SK-N-SH (cell line): ENCODE measurements at places on chromosomes 16 and 17.

DNA sequence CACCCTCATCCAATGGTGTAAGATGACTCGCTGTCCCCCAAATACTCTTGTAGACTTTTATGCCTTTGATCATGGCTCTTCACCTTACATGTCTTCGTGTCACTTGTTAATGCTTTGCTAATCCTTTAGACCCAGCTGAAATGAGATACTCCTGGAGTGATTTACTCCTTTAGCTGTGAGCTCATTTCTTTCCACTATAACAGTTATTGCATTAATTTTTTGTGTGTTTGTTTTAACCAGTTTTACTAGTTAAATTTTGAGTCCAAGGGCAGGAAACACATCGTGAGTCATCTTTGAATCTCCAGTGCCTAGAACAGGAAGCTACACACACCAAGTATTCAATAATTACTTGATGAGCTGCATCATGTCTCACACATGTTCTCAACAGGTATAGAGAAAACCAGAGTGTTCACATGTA lies 6.5 kb upstream of the CTCF start:
- DNase-seq: no peak

GRCh38 chr17:13561606-13562270 lies 40.0 kb downstream of the HS3ST3A1 start:
- DNase-seq: no peak

DNA sequence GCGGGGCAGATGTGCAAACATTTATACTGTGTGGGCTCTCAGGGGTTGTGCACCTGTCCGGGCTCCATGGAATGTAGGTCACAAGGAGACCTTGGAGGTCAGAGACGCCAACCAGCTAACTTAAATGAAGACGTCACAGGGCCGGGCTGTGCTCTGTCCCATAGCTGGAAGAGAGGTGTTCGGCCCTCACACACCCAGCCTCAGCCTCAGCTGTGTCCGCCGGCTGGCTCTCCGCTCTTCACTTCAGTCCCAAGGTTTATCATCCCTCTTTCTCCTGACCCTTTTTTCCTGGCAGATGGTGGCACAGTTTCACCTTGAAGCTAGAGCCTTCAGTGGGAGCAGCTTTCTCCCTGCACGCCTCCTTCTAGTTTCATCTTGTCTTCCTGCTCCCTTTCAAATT lies 6.0 kb upstream of the RBFOX3 start:
- no peak for DNase-seq

DNA sequence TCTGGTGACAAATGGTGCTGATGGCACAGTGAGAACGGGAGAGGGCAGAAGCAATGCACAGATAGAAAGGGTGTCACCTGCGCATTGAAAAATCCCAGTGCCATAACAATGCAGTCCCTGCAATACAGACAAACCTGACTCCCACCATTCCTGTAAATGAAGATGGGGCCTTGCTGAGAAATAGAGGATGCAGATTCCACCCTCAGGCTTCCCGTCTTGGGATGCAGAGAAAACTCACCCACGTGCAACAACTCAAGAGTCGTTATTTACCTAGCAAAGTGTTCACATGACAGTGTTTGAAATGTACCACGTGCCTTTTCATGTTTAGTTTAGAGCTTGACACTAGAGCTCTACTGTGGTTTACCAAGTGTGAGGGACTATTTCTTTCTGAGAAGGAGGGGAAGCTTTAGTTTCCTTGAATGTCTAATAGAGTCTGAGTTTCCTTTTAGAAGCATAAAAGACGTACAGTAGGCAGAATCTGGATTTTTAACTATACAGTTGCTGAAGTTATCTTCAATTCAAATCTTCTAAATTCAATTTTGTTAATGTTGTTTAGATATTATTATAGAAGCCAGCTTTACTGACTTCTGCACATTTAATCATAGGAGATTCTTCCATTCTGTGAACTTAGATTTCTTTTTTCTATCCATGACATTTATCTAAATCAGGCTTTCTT lies 35.6 kb downstream of the WWOX start:
- DNase-seq: no peak

GRCh38 chr16:27520982-27521673 lies 28.6 kb downstream of the GTF3C1 start:
- no peak for DNase-seq

- peak; percentile 53 for DNase-seq
Measured at GRCh38 chr16:80909720-80910119, 97.0 kb downstream of the CMC2 start.

- DNase-seq: no peak
Measured at GRCh38 chr17:76208120-76208519, 32.2 kb downstream of the RNF157 start.

GRCh38 chr16:21239646-21240045 lies 6.1 kb downstream of the ANKS4B start:
- DNase-seq: no peak

- no peak for DNase-seq
Measured at GRCh38 chr17:33639103-33639880, 346.2 kb upstream of the ASIC2 start.

DNA sequence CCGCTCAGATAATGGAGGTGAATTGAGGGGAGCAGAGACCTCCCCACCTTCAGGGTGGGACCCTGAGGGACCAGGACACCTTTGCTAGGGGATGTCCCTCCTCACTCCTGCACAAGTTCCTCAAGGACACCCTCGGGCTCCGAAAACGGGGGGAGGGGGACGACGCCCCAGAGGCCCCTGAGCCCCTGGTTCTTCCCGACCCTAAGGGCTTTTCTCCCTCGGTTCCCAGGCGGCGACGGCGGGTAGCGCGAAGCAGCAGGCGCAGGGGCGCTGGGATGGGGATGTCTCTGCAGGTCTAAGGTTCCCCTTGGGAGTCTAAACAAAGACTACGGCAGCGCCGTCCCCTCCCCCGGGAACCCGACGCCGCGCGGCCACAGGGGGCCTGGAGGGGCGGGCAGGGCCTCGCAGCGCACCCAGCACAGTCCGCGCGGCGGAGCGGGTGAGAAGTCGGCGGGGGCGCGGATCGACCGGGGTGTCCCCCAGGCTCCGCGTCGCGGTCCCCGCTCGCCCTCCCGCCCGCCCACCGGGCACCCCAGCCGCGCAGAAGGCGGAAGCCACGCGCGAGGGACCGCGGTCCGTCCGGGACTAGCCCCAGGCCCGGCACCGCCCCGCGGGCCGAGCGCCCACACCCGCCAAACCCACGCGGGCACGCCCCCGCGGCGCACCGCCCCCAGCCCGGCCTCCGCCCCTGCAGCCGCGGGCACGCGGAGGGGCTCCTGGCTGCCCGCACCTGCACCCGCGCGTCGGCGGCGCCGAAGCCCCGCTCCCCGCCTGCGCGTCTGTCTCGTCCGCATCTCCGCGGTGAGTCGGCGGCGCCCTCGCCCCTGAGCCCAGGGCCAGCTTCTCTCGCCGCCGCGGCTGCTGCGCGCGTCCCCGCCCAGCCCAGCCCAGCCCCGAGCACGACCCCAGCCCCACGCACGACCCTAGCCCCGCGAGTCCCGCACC lies 36.7 kb upstream of the NDRG4 start:
- DNase-seq: peak; percentile 85

DNA sequence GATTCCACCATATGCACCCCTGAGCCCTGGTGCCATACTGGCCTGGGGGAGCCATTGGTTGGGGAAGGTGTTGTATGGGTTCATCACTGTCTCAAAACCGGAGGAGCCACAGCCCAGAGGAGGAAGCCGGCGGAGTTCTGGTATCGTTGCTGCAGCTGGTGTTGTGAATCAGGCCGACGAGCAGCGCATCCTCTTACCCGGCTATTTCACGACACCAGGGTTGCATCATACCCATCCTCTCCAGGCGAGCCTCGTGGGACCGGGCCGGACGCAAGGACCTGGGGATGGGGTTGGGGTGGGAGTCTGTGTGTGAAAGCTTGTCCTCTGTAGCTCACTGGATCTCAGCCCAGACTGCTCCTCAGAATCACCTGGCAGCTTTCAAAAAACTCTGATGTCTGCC lies 6.6 kb upstream of the SLC12A3 start:
- no peak for DNase-seq

DNA sequence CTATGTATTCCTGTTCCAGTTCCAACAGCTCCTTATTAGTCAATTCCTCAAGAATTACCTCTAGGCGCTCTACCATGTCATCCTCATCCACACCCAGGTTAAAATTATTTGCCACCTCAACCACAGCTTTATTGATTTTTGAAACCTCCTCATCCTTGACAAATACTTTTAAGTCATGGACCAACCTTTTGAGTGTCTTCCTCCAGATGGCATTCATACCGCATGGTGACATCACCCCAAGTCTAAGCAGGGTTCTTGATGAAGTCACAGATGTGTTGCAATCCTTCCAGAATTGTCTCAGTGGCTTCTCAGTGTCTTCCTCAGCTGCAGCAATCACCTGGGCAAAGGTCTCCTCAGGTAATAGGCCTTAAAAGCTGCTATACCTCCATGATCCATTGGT lies 40.1 kb downstream of the BCL7C start:
- DNase-seq: no peak

DNA sequence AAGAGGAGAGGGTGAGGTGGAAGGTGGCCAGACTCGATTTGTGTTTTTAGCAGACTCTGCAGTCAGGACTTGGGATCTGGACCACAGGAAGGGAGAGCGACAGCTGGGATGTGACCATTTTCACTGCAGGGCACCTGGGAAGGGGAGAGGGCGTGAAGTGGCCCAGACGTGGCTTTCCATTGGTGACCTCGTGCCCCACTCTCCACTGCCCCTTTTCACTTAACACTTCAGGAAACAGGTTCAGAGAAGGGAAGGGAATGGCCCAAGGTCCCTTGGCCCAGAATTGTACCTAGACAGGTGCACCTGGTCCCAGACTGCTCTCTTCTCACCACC lies 22.9 kb upstream of the MPRIP start:
- no peak for DNase-seq

DNA sequence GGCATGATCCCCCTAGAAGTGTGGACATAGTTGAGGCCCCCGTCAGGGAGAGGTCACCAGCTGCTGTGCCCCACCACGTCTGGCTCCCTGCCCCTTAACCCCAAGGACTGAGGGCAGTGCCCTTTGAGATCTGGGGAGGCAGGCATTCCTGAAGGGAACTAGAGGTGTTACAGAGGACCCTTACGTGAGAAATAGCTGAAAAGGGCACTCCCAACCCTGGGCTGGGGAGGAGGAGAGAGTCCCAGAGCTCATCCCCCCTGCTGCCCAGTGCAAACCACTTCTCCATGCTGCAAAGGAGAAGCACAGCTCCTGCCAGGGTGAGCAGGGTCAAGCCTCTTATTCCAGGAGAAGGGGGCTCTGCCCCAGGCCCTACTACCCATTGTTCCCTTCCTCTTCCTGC lies 10.3 kb upstream of the MINK1 start:
- DNase-seq: no peak

DNA sequence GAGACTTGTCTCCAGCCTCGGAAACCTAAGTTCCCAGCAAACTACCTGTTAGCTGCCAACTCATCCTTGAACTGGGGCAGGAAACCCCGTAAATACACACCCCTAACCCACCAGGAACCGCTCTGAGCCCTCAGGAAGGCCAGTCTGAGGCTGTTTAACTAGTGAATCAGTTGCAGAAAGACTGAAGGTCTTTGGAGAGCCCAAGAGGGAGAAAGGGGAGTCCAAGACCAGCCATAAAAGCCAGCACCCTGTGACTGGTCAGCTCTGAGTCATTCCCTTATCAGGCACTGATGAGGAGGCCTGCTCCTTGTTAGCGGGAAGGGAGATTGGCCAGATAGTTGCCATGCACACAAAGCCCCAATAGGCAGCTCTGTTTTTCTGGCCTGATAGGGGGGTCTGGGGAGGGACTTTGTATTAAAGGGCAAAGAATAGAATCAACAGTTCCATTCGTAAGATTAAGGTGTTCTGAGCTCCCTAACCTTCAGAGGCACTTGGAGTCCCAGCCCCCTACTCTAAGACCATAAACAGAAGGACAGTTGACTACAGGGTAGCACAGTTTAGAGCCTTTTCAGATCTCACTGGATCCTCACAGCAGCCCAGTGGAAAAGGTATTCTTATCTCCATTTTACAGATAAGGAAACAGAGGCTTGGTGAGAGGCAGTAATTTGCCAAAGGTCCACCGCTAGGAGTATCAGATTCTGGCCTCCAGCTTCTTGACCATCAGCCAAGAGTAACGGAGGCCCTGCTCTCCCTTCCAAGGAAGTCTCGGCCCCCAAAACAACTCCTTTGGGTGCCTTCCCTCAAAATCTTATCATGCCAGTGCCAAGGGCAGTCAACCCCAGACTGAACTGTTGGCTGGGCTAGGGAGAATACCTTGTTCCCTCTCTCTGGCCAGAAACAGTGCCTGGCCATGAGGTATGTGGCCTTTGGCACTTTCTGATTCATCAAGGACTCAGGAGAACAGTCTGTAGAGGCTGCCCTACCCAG lies 2.2 kb upstream of the KRT19 start:
- peak; percentile 93 for DNase-seq

- DNase-seq: no peak
Measured at GRCh38 chr16:47059991-47060390, 83.8 kb downstream of the NETO2 start.

- peak; percentile 12 for DNase-seq
Measured at GRCh38 chr16:11446566-11447119, 101.4 kb downstream of the RMI2 start.

GRCh38 chr17:70621566-70621965 lies 452.2 kb downstream of the KCNJ2 start:
- no peak for DNase-seq

- peak; percentile 96 for DNase-seq
Measured at GRCh38 chr17:7251661-7252175, at the start of gene CTDNEP1. CTDNEP1 (minus strand) TSS chr17:7251734; CDS start chr17:7251296, 438 bp downstream.

DNA sequence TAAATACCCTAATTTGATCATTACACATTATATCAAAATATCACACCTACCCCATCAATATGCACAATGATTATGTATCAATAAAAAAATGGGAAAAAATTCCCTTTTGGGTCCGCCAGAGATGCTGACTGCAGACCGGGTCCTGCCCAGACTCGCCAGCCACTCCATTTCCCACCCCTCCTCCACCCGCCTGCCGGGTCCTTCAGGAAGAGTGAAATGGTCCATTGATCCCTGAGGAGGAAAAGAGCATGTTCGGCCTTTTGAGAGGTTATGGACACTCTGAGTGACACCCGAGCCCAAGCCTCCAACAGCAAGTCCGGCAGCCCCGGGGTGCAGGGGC lies 123.9 kb upstream of the ZFHX3 start:
- DNase-seq: no peak

DNA sequence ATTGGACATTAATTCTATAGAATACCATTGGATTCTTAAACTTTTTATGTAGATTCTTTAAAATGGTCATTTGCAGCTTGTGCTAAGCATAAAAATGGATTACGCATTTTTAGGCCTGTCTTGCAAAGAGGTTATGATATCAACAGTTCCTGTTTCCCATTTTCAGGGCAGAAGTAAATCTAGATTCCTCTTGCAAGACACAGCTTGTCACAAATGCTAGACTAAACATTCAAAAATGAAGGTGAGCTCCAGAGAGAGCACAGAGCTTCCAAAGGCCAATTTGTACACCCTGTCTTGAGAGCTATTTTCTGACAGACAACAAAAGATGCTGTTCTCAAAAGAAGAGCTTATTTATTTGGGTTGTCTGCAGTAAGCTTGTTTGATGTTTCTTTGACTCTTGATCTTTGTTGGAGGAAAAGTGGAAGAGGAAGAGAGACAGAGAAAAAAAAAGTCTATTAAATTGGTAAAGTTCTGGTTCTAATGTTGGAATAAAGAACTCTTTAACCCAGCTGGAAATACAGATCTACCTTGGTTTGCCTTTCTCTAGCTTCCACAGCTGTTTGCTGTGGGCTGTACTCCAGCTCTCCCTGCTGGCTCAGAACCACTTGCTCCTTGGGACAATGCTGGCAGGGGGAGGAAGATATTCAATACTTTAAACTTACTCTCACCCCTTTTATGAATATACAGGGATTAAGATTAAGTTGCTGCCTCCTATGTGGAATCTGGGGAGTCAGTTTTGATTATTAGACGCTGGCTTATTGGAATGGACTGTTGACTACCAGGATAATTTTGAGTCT lies 651.8 kb downstream of the CDH11 start:
- DNase-seq: no peak
